ENCODE measurements at places on chromosomes 16 and 17. TPM values are rescaled to one million over a fixed set of nuclear protein-coding genes. Genes with fewer than 3 reads are reported as not detected.
A peak's percentile ranks its signal among the peaks of the same experiment; 100 is the strongest.

DNA sequence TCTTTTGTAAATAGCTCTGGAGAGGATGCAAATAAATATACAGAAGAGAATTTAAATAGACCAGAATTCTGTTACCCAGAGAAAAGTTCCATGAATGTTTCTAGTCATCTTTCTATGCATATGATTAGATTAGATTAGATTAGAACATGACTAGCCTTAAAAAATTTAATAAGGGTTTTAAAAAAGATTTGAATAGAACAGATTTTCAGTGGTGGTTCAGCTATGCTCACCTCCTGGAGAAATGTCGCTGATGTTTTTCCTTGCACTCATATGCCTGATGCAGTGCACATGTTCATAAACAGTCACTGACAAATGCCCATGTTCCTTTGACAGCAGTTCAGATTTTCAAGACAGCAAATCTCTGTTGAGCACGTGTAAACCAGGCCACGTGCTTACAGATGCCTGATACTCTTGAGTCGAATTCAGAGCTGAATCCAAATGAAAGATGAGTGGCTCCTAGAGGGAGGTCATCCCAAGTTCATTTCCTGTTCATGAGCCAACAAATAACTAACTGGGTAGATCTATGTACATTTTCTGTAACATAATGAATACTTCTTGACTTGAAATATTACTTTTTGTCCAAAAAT lies 19.9 kb upstream of the RAB11FIP4 start:
- no peak for DNase-seq
- no peaks in the 10 kb centered on the region for H3K4me1 ChIP-seq
- no peaks in the 10 kb centered on the region for H3K27me3 ChIP-seq
- no peaks in the 10 kb centered on the region for H3K36me3 ChIP-seq

Gene CNTNAP4
- not detected for total RNA-seq

Gene LYRM9
- 25.6 TPM for total RNA-seq

Gene HSPB9
- total RNA-seq: not detected

GRCh38 chr16:76943921-76944320 lies 247.1 kb upstream of the MON1B start:
- no peaks in the 10 kb centered on the region for H3K36me3 ChIP-seq
- H3K4me3 ChIP-seq: no peak overlapping the region
- no peak for DNase-seq
- no peak overlapping the region for H3K27ac ChIP-seq
- no peaks in the 10 kb centered on the region for H3K27me3 ChIP-seq

Gene CACNG4
- 12.8 TPM for total RNA-seq

DNA sequence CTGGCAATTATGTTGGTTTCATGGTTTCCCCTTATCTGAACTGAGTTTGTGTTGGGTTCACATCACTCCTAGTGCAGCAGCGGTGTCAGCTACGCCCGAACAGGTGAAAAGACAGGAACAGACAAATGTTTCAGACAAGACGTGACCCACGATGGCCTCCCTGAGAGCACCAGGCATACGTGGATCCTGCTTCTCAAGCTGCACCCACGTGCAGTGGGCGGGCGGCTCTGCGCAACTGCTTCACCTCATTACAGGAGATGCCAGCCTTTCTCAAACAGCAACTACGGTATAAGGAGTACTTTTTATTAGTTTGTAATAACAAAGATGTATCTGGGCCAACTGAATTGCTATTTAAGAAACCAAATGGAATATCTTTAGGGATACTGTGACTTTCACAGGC lies 32.8 kb upstream of the SLC38A8 start:
- no peak overlapping the region for H3K4me3 ChIP-seq
- H3K4me1 ChIP-seq: no peaks in the 10 kb centered on the region
- no peaks in the 10 kb centered on the region for H3K27me3 ChIP-seq
- H3K27ac ChIP-seq: no peak overlapping the region
- DNase-seq: no peak

GRCh38 chr16:82655072-82655714 lies 28.4 kb downstream of the CDH13 start:
- peaks cover 49% of the 10 kb centered on the region for H3K4me1 ChIP-seq
- peak overlapping the region; percentile 19 for H3K27ac ChIP-seq
- H3K4me3 ChIP-seq: no peak overlapping the region
- H3K27me3 ChIP-seq: no peaks in the 10 kb centered on the region
- no peaks in the 10 kb centered on the region for H3K36me3 ChIP-seq
- DNase-seq: no peak

DNA sequence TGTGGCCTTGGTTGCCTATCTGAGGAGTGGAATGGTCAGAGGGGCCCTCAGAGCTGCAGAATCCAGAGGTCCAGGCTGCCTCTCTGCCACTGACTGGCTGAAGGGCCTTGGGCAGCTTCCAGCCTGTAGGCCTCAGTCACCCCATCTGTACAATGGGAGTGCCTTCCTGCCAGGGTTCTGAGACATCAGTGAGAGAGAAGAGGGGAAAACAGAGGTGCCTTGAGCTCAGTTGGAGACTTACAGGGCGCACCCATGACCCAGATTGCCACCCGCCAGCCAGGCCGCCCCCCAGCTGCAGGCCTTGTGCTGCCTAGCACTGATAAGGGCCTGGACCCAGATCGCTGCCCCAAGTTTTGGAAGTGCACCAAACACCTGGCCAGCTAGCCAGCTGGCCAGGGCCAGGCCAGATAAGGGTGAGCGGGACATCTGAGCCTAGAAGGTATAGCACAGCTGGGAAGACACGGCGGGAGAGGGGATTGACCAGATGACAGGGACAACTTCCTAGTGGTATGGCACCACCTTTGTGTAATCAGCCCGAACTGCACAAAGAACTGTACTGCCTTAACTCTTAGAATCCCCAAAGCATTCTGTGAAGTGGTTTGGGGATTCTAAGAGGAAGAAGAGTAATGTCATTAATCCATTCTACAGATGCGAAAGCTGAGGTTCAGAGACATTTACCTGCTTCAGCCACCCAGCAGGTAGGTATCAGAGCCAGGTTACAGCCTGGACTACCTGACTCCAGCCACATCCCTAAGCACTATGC lies 1.4 kb downstream of the SLC4A1 start:
- H3K4me1 ChIP-seq: no peaks in the 10 kb centered on the region
- no peak overlapping the region for H3K4me3 ChIP-seq
- no peak for DNase-seq
- no peak overlapping the region for H3K27ac ChIP-seq

Gene CHST4
- not detected for total RNA-seq

GRCh38 chr16:47983999-47984580 lies 171.7 kb downstream of the ABCC12 start:
- H3K36me3 ChIP-seq: no peaks in the 10 kb centered on the region
- DNase-seq: no peak
- no peaks in the 10 kb centered on the region for H3K27me3 ChIP-seq

Gene SEC14L5
- total RNA-seq: 0.14 TPM

DNA sequence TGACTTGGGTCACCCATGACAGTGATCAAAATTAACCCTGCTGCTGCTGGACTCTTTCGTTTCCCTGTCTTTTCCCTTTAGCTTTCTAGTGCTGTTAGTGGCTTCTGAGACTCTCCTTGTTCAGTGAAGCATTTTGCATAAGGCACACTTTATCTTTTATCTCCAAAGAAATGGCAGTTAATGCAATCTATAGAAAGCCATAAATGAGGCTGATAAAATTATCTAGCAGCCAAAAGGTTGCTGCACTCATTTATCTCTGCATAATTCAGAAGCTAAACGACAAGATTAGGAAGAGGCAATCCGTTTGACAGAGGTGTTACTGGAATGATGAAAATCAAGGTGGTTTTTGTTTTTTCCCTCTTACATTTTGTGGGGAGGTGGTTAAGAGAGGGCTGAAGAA lies 1109.5 kb upstream of the EEF2KMT start:
- no peak overlapping the region for H3K27ac ChIP-seq
- DNase-seq: no peak
- H3K4me1 ChIP-seq: no peaks in the 10 kb centered on the region
- H3K27me3 ChIP-seq: no peaks in the 10 kb centered on the region
- no peaks in the 10 kb centered on the region for H3K36me3 ChIP-seq

DNA sequence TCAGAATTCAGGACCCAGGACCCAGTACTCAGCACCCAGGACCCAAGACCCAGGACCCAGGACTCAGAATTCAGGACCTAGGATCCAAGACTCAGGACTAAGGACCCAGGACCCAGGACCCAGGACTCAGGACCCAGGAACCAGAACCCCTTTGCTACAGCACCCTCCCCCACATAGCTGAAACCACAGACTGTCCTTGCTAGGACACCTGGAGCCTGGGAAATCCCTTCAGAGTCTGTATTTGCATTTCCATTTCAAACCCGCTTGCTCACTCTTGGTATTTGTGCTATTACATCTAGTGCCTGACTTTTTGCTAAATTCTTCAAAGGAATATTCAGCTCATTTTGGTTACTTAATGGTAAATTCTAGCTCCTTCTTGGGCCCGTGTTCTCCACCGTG lies 275.8 kb upstream of the MAF start:
- H3K27ac ChIP-seq: no peak overlapping the region
- H3K36me3 ChIP-seq: no peaks in the 10 kb centered on the region
- no peaks in the 10 kb centered on the region for H3K27me3 ChIP-seq
- no peak for DNase-seq
- H3K4me1 ChIP-seq: no peaks in the 10 kb centered on the region
- H3K4me3 ChIP-seq: no peak overlapping the region

Gene NDEL1
- 32.2 TPM for total RNA-seq

Gene KCNJ18
- not detected for total RNA-seq

GRCh38 chr17:57833179-57833939 lies 16.5 kb downstream of the MRPS23 start:
- H3K4me1 ChIP-seq: peaks cover 5% of the 10 kb centered on the region
- H3K4me3 ChIP-seq: no peak overlapping the region
- H3K36me3 ChIP-seq: no peaks in the 10 kb centered on the region
- no peaks in the 10 kb centered on the region for H3K27me3 ChIP-seq
- no peak overlapping the region for H3K27ac ChIP-seq
- DNase-seq: peak; percentile 68

- H3K4me1 ChIP-seq: no peaks in the 10 kb centered on the region
- H3K27me3 ChIP-seq: no peaks in the 10 kb centered on the region
- DNase-seq: no peak
- H3K27ac ChIP-seq: no peak overlapping the region
- no peak overlapping the region for H3K4me3 ChIP-seq
Measured at GRCh38 chr16:4675864-4676786, 17.2 kb upstream of the NUDT16L1 start.

DNA sequence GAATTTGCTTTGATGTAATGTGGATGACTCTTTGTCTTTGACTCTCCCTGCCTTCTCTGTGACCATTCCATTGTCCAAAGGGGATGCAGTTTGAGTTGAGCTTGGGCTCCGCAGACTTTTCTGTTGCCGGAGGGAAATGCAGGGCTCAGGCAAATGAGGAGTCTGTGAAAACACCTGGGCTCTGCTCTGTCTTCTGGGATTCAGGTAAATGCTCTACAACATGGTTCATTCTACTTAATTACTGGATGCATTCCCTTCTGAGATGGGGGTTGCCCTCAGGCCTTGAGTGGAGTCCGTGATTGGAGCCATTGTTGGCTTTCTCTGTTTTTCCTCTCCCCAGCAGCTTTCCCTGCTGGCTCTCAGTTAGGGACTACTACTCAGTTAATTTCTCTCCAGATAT lies 26.4 kb upstream of the SPNS2 start:
- H3K27ac ChIP-seq: no peak overlapping the region
- H3K36me3 ChIP-seq: no peaks in the 10 kb centered on the region
- H3K4me1 ChIP-seq: no peaks in the 10 kb centered on the region
- no peak overlapping the region for H3K4me3 ChIP-seq
- DNase-seq: no peak

Gene ESRP2
- 109 TPM for total RNA-seq

Gene KRTAP9-8
- not detected for total RNA-seq

DNA sequence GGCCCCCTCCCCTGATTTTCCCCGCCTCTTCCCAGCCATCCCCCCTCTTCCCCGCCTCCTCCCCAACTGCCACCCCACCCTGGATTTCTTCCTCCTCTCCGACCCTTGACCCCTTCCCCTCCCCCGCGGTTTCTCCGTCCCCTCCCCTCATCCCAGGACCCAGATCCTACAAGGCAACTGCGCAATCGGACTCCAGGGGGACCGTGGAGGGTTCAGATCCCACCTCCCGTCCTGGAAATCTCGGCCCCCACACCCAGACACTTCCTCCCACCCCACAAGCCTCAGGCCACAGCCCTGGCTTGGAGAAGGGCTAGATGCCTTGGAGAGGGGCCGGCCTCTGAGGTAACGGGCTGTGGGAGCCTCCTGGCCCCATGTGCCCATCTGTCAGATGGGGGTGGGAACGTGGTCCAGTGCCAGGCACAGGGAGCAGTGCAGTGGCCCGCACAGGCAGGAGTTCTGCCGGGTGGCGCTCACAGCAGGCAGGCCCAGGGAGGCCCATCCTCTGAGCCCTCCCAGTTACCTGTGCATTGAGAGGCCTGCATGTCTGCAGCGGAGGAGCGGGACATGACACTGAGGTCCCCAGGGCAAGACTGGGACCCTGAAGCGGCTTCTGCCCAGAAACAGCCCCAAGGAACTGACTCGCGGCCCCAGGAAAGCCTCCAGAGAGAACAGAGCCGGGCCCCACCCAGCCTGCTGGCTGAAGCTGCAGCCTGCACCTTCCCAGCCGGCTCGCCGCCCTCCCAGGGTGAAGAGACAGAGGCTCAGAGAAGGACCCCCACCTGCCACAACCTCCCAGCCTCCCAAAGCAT lies 16.7 kb downstream of the ZNF423 start:
- H3K27ac ChIP-seq: no peak overlapping the region
- H3K27me3 ChIP-seq: peaks cover 2% of the 10 kb centered on the region
- DNase-seq: no peak
- no peak overlapping the region for H3K4me3 ChIP-seq
- no peaks in the 10 kb centered on the region for H3K36me3 ChIP-seq

DNA sequence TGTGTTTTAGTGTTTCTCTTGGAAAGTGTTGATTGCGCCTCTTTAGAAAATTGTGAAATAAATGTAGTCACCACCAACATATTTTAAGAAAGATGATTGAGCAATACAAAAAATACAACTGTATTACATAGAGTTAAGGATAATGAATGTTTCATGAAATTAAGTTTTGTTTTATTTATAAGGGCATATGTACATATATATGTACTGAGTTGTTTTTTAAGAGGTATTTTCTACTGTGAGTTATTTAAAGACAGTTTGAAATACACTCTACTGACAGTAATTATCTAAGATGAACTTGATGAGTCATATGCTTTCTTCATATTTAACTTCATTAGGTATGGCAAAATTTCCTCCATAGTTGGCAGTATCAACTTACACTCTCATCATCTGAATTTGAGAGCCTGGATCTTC lies 411.7 kb downstream of the HS3ST3B1 start:
- no peaks in the 10 kb centered on the region for H3K4me1 ChIP-seq
- H3K27ac ChIP-seq: no peak overlapping the region
- H3K36me3 ChIP-seq: no peaks in the 10 kb centered on the region
- no peak overlapping the region for H3K4me3 ChIP-seq
- H3K27me3 ChIP-seq: no peaks in the 10 kb centered on the region
- no peak for DNase-seq

DNA sequence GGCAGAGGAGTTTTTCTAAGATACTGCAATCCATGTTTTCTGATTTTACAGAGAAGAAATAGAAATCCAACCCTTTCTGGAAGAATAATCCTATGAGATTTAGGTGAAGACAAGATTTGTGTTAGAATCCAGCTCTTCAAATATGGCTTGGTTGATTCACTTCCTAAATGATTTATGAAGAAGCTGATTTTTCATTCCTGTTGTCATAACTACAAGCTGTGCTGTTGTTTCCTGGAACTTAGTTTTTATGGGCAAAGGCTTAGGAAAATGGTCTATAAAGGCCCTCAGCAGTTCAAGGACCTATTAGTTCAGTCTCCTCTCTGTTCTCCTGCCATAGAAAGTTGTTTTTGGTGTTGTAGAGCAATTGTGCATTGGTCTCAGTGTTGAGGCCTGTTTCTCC lies 174.2 kb upstream of the FAM20A start:
- no peak for DNase-seq
- H3K4me3 ChIP-seq: no peak overlapping the region
- no peaks in the 10 kb centered on the region for H3K36me3 ChIP-seq
- H3K27me3 ChIP-seq: no peaks in the 10 kb centered on the region
- no peak overlapping the region for H3K27ac ChIP-seq
- H3K4me1 ChIP-seq: peaks cover 22% of the 10 kb centered on the region
